ENCODE measurements at places on chromosomes 6 and 20.
A peak's percentile ranks its signal among the peaks of the same experiment; 100 is the strongest.

DNA sequence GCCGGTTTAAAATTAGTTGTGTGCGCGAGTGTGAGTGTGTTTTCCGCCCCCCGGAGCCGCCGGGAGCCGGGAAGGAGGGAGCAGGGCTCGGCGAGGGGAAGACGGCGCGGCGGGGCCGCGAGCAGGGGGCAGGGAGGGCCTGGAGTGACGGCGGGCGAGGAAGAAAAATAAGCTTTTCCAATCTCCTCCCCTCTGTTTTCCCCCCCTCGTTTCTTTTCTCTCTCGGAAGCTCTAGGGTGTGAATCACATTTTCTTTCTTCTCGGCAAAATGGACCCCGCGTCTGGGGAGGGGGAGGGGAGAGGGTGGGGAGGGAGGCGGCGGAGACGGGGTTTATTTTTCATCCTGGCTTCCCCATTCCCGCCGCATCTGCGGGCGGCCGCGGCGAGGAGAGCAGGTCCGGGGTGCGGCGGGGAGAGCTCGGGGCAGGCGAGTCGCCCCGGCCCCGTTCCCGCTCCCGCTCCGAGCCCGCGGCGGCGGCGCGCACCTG is 881 bp downstream of the BICRAL start:
- DNase-seq = peak; percentile 71

- no peak for DNase-seq
Measured at GRCh38 chr20:20096421-20096820, 44.1 kb downstream of the CFAP61 start.

DNA sequence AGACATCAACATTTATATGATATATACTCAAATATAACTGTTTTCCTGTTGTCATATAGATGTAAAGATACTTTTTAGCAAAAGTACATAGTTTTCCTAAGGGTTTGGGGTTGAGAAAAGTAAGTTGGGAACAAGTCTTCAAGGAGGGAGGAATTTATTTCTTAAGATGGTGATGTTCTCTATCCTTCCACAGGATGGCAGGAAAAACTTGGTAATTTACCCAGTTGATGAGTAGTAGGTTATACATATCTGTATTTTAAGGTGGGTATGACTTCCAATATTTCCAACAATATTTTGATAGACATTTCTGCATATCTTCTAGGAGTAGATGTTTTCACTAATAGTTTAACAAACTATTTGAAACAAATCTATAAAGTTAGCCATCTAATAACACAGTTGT is 254.4 kb downstream of the RIMS1 start:
- DNase-seq = no peak

DNA sequence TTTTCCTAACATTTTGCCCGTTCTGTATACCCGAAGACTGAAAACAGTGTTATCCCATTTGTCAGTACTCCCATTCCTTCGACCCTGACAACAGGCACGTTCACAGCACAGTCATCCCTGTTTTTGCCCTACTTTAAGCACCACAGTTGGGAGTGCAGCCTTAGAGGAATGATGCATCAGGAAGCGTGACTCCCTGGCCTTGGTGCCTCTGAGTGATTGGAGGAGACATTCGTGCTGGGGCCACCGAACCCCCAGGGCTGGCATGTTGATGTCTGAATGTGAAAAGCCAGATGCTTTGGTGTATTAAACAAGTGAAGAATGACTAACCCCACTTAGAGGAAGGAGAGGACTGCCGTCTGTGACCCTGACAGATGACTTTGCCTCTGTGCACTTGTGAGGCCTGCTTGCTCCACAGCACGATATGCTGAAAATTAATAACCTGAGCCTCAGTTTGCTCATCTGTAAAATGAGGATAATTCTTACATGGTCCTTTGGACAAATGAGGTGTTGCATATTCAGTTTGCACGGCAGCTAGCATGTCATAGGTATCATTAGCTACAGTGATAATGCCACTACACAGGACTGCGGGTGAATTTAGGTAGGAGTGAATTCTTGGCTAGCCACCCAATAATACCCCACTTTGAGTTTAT is 36.0 kb downstream of the STK35 start:
- DNase-seq = no peak

- DNase-seq = peak; percentile 91
Measured at GRCh38 chr6:6858533-6858982, 249.2 kb upstream of the RREB1 start.

GRCh38 chr6:129331450-129332138 is 378.4 kb downstream of the ARHGAP18 start:
- no peak for DNase-seq

DNA sequence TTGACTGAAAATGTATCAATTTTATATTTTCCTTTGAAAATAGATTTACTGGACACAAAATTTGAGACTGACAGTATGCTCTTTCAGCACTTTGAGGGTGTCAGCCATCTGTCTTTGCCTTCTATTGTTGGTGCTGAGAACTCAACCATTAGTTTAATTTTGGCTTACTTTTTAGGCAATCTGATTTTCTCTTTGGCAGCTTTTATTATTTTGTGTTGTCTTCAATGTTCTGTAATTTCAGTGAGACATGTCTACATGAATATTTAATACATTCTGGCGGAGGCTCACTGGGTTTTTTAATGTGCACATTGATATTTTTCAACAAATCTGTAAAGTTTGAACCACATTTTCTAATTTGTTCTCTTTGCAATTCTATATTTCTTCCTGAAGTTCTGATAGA is 648.6 kb downstream of the C6orf118 start:
- no peak for DNase-seq

- no peak for DNase-seq
Measured at GRCh38 chr6:31352683-31353383, 4.1 kb downstream of the HLA-B start.

- DNase-seq = no peak
Measured at GRCh38 chr6:20455251-20455940, 53.7 kb downstream of the E2F3 start.

- DNase-seq = peak; percentile 73
Measured at GRCh38 chr6:136226027-136226673, 24.0 kb downstream of the MTFR2 start.

DNA sequence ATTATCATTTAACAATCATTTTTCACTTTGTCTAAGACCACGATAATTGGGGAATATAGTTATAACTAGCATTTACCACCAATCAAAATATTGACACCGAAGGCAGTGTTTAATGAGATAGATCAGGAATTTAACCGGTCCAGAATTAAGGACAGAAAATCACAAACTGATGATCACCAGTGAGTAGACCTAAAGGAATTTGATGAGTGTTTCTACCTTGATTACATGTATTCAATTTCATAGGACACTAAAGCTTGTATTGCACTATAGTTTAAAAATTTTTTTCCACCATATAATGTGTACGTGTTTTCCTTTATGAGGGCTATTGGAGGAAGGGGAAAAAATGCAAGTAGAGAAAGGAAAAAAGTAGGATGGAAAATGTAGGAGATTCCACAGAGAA is 22.6 kb upstream of the ARHGAP18 start:
- no peak for DNase-seq

- no peak for DNase-seq
Measured at GRCh38 chr6:29495571-29495970, 7.8 kb upstream of the MAS1L start.

- peak; percentile 36 for DNase-seq
Measured at GRCh38 chr6:13422681-13423221, 64.6 kb downstream of the GFOD1 start.

DNA sequence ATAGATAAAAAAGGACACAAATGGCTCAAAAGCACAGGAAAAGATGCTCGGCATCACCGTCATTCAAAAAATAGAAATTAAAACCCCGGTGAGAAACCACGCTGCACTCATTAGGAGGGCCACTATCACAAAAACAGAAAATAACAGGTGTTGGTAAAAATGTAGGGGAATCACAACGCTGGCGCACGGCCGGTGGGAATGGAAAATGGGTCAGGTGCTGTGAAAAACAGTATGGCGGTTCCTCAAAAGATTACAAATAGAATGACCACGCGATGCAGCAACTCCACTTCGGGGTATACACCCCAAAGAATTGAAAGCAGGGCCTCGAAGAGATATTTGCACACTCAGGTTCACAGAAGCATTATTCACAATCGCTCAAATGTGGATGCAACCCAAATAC is 28.3 kb downstream of the NPEPL1 start:
- DNase-seq = no peak

GRCh38 chr20:51366155-51366886 is 176.2 kb downstream of the NFATC2 start:
- DNase-seq = no peak

GRCh38 chr6:17519120-17519519 is 81.0 kb upstream of the FAM8A1 start:
- no peak for DNase-seq

DNA sequence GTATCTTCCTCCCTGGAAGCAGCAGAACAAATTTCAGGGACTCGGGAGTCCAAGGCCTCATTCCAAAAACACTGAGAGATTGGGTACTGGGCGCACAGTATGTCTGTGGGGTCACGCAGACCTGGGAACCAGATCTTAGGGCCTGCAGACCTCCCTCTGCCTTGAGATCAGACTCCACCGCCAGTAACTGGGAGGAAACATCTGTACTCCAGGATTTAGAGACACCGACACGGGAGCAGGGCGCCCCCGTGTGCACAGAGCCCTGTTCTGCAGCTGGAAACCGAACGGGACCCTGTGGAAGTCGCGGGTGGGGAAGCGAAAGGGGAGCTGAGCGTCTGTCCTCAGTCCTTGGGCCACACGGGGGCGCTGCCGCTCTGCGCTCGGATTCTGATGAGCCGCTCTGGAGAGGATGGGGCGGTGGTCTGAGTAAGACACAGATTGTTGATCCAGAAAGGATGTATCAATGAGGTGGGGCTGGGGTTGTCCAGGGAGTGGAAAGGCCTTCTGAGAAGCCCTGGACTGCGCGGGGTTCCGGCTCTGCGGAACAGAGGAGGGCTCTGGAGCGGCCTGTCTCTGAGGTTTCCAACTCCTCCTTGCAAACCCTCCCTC is 35.7 kb upstream of the HLA-E start:
- peak; percentile 86 for DNase-seq

DNA sequence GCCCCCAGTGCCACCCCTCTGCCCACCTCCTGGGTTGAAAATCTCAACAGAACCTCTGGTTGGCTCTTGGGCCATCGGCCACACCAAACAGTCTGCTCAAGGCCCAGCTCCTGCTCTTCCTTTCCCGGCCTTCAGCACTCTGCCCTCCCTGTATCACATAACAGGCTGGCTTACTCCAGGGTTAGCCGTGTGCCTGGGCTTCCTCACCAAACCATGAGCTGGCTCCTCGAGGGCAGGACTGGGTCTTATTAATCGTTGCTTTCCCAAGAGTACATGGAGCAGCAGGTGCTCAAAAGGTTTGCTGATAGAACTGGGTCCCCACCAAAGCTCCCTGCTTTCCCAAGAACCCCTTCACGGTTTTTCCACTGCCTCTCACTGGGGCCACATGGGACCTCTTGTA is 12.7 kb upstream of the FAM83C start:
- DNase-seq = no peak

GRCh38 chr6:24798740-24799540 is at the start of gene ARMH2:
TSS of gene ARMH2 (minus strand) at chr6:24798917. CDS start at chr6:24798857, 60 bp downstream.
- no peak for DNase-seq

DNA sequence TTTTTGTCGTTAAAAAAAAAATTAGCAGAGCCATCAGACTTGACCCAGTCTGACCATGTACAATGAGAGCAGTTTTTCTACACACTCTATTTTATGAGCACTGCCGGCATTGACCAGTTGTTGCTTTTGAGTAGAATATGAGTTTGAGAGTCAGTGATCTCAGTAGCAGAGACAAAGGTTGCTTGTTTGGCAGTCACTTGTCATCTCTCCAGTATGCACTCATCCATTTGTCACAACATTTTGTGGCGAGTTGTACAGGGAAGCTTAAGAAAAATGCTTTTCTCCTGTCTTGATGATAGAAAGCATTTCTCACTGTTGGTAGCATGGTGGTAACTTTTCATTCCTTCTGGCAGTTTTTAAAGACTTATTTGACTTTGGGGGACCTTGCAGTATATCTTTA is 159.9 kb downstream of the MMS22L start:
- DNase-seq = no peak

- no peak for DNase-seq
Measured at GRCh38 chr20:52936351-52937340, 35.5 kb upstream of the TSHZ2 start.

GRCh38 chr6:37791156-37791919 is 28.2 kb upstream of the ZFAND3 start:
- peak; percentile 97 for DNase-seq

DNA sequence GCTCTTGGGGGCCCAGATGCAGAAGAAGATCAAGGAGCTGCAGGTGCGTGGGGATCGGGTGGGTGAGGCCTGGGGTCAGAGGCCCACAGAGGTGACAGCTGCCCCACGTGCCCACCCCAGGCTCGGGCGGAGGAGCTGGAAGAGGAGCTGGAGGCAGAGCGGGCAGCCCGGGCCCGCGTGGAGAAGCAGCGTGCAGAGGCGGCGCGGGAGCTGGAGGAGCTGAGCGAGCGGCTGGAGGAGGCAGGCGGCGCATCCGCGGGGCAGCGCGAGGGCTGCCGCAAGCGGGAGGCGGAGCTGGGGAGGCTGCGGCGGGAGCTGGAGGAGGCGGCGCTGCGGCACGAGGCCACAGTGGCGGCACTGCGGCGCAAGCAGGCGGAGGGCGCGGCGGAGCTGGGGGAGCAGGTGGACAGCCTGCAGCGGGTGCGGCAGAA is 41.5 kb downstream of the MYH7B start:
- no peak for DNase-seq

DNA sequence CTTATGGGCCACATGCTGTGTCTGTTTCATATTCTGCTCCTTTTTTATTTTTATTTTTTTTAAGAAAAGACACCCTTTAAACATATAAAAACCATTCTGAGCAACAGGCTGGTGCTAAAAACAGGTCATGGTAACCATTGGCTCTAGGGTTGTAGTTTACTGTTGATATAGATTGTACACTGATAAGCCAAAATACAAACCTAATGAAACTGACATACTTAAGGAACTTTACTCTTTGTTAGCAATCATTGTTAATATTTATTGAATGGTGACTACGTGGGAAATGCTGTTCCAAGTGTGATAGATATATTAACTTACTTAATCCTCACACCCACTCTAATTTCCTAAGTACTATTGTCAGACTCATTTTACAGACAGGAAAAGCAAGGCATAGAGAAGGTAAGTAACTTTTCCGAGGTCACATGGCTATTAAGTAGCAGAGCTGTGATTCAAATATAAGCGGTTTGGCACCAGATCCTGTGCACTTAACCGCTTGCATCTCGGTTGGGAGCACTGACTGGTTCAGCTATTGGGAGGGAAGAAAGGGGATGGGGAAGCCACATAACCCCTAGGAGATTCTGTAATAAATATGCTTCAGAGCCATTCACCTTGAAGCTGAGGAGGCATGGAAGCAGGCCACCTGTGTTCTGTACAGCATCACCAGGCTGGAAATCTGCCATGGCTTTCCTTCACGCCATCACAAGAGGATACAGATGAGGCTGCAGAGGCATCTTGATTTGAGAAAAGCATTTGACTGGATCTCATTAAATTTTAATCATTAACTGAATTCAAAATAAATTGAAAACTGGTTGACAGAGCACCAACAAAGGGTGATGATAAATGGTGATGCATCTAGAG is 4.9 kb downstream of the TRAF3IP2 start:
- DNase-seq = no peak

- DNase-seq = no peak
Measured at GRCh38 chr6:145903356-145904102, 60.6 kb downstream of the SHPRH start.

DNA sequence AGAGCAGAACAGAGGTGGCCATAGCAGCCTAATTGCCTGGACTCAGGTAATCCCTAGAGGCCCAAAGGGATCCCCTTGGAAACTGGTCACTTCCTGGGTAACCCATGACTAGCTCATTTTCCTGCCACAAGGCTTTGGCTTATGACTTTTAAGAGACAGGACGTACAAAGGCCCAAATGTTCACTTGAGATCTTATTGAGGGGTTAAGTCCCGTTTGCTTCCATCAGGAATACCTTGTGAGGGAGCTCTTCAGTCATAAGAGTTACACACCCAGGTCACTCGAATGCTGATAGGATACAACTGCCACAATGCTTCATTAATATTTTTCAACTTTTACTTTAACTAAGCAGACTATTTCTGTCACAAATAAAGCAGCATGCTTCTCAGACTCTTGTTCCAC is 51.7 kb downstream of the TMEM170B start:
- DNase-seq = no peak
